ENCODE measurements at places on chromosomes 1 and 21.

DNA sequence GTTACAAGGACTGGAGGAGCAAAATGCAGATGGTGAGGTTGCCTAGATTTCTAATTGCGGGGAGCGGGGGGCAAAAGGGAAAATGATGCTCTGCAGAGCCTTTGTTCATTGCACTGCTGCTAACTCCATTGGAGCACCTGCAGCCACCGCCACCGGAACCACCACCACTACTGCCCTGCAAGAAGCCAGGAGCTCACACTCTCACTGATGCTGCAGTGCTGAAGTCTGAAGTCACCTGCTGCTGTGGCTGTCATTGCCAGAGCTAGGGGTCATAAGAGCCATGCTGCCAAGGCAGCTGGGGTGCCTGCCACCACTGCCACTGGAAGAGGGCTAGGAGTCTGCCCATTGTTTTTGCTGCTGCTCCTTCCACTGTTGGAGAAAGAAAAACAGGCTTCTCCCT is 7.3 kb upstream of the HPCAL4 start:
- DNase-seq: no peak

DNA sequence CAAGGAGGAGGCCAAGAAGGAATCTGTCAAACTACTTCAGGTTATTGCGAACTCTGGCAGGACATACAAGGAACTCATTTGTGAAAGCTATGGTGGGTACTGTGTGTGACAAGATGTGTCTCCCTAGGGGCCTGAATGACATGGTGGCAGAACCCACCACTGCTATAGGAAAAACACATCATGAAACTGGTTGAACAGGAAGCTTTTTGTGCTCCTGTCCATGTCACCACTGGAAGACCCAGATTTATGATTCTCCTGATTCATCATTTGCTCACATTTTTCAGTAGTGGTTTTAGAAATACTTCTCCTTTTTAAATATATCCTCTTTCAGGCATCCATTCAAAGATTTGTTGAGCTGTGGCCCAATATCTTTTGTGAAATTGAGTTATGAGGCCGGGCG is 23.6 kb downstream of the ARMH1 start:
- no peak for DNase-seq

DNA sequence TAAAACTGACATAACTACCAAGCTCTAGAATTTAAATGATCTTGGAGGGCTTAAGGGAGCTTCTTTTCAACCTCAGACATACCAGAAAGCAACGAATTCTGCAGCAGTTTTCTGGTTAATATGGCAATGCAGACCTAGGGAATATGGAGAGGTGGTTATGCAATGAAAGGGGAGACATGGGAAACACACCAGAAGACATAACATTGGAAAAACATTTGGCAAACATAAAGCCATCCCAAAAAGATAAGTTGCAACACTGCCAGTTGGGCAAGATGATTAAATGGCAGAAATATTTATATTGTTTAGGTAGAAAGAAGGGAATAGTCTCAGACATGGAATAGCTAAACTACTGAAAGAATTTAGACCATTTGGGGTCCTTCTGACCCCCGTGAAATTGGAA is 104.5 kb downstream of the KCNJ6 start:
- DNase-seq: no peak

DNA sequence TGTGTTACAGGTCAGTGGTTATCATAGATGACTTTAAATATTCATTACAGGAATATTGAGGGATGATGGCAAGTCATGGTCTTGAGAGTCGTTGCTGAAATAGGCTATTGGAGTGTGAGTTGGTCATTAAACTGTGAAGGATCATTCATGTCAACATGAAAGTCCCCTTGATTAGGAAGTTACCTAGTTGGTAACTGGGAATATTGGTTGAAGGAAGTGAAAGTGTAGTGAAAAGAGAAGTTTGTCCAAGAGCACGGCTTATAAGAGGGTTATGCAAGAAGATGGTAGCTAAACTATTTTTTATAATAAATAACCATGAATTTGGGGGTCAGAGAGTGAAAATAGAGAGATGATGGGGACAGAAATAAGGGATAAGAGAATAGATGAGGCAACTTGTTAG is 16.9 kb downstream of the CRB1 start:
- DNase-seq: no peak

GRCh38 chr1:83593073-83593472 is 405.9 kb downstream of the TTLL7 start:
- no peak for DNase-seq

DNA sequence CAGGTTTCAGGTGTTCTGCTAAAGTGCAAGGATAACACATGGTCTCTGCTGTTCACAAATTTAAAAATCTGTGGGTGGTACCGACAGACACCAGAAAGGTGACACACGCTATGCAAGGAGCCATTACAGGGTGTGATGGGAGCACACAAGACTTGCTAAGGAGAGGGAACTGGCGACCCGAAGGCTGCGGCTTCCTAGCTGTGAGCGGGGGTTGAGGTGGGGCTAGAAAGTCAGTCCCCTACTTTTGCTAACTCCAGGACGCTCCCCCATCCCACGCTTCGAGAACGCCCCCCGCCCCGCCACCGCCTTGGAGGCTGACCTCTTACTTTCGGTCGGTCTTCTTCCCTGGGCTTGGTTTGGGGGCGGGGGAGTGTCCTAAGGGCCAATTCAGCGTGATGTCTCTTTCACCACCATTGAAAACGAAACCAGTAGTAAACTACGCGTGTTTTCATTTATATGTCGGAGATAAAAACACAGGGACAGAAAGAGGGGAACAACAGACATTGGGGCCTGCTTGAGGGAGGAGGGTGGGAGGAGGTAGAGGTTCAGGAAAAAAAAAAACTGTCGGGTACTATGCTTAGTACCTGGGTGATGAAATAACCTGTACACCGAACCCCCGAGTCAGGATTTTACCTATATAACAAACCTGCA is 1.1 kb downstream of the CKS1B start:
- no peak for DNase-seq

DNA sequence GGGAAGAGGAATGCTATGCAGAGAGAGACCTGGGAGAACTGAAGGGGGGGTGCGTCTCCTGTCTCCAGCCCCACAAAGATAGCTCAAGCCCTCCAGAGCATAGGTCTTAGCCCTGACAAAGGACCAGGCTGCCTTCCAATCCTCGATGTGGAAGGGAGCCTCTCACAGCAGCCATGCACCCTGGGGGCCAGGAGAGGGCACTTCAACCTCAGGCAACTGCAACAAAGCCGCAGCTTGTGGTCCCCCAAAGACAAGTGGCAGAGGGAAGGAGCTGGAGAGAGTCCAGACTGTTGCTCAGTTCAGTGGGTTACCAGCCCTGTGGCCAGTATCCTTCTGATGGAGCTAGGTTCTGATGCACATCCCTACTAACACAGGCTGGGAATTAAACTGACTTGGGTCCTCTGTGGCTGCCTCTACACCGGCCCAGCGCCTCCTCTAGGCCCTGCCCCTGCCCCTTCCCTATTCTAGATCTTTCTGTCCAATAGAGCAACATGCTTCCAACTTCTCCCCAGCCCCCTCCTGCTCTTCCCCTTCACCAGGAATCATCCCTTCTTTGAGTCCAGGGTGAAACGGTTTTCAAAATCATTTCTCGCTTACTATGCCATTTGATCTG is 100.7 kb upstream of the SPATA6 start:
- DNase-seq: no peak
